Breast epithelium (tissue), 4 donors: ENCODE measurements at places on chromosomes 2 and 18. TPM values are rescaled to one million over a fixed set of nuclear protein-coding genes. Genes with fewer than 3 reads are reported as not detected.
A peak's percentile ranks its signal among the peaks of the same experiment; 100 is the strongest.

GRCh38 chr2:47617523-47618271, 165.2 kb upstream of the MSH6 start:
- no peak overlapping the region for H3K27ac ChIP-seq
- no peak for DNase-seq
- no peaks in the 10 kb centered on the region for H3K4me1 ChIP-seq
- H3K27me3 ChIP-seq = no peaks in the 10 kb centered on the region
- no peak overlapping the region for H3K4me3 ChIP-seq
- no peaks in the 10 kb centered on the region for H3K36me3 ChIP-seq

Gene SERPINB10
- not detected for total RNA-seq

DNA sequence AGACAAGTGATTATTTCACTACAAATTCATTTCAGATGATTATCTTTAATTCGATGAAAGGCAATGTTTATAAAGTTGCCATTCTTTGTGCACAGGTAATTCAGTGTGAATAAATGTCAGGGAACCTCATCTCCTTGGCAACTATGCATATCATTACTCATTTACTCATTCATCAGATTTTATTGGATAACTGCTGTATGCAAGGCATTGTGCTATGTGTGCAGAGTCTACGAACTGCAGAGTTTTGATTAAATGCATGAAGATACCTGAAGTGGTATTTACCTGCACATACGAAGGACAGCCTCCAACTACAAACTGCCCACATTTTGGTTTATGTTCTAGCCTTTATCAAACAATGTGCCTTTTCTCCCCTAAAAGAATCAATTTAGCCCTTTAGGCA, 3.5 kb downstream of the RND3 start:
- H3K36me3 ChIP-seq = no peaks in the 10 kb centered on the region
- DNase-seq = no peak
- no peaks in the 10 kb centered on the region for H3K27me3 ChIP-seq
- peak overlapping the region; percentile 98 for H3K27ac ChIP-seq

DNA sequence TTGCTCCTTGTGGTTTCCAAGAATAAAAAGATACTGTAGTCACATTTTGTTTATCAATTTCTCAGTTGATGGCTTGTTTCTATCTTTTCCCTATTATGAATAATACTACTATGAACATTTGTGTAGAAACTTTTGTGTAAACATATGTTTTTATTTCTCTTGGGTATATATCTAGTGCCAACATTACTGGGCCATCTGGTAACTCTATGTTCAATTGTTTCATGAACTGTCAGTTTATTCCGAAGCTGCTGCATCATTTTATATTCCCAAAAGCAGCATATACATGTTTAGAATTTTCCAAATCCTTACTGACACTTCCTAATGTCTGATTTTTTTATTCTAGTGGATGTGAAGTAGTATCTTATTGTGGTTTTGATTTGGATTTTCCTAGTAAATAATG, 737.6 kb upstream of the TMEFF2 start:
- H3K36me3 ChIP-seq = no peaks in the 10 kb centered on the region
- H3K4me3 ChIP-seq = no peak overlapping the region
- H3K27ac ChIP-seq = no peak overlapping the region
- no peaks in the 10 kb centered on the region for H3K4me1 ChIP-seq
- H3K27me3 ChIP-seq = no peaks in the 10 kb centered on the region

DNA sequence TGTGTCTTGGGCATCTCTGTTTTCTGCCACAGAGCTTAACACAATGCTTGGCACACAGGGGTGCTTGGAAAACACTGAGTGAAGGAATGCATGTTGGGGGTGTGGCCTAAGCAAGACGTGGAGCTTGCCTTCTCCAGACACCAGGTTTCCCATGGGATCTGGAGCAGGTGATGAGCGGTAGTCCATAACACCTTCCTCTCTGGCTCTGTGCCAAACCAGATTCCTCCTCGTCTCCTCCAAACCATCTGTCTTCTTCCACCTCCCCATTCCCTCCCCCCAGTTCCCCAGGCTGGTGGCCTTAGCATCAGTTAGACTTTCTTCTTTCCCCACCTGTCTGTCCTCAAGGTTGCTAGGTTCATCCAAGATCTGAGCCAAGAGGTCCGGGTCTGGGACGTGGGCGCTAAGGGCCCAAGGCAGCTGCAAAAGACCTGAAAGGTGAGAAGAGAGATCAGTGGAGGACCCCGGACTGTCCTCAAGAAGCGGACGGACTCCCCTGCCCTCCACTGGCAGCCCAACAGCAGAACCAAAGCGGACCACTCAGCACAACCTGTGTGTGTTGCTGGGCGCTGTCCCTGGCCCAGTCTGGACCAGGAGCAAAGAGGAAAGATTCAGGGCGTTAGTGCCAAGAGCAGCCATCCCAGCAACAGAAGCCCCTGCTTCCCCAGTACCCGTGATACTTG, 1.2 kb upstream of the ITM2C start:
- no peak overlapping the region for H3K4me3 ChIP-seq
- DNase-seq = no peak
- H3K4me1 ChIP-seq = peaks cover 3% of the 10 kb centered on the region
- no peaks in the 10 kb centered on the region for H3K36me3 ChIP-seq

- no peak for DNase-seq
- H3K27ac ChIP-seq = no peak overlapping the region
- no peaks in the 10 kb centered on the region for H3K27me3 ChIP-seq
- H3K36me3 ChIP-seq = no peaks in the 10 kb centered on the region
- H3K4me3 ChIP-seq = no peak overlapping the region
Observed at GRCh38 chr18:57785751-57786437, 17.2 kb downstream of the ATP8B1 start.

Gene LRRTM4
- not detected for total RNA-seq

Gene EPG5
- total RNA-seq = 38.7 TPM

Gene PPP1R7
- total RNA-seq = 43.6 TPM

DNA sequence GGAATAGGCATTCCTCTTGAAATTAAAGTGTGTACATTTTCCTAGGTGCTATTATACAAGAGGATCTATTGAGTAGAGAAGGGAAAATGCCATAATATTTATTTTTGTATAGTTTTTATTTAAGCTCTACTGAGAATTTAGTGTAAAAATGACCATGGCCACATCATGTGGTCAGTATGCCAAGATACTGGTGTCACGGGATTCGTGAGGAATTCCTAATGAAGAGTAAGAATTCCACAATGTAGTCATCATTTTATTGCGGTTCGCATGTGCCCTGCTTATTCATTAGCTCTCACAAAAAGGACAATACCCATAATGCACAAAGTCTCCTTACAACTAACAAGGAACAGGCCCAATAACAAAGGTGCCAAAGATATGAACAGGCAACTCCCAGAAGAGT, 39.3 kb upstream of the PARD3B start:
- H3K36me3 ChIP-seq = no peaks in the 10 kb centered on the region
- no peaks in the 10 kb centered on the region for H3K27me3 ChIP-seq
- DNase-seq = no peak
- H3K4me3 ChIP-seq = no peak overlapping the region
- no peaks in the 10 kb centered on the region for H3K4me1 ChIP-seq
